ENCODE measurements at places on chromosomes 1 and 21.

GRCh38 chr1:3894626-3895278, 5.3 kb downstream of the C1orf174 start:
- DNase-seq, result no peak

GRCh38 chr1:241473026-241473425, 46.5 kb downstream of the FH start:
- no peak for DNase-seq

GRCh38 chr1:14607295-14607694, 8.8 kb downstream of the KAZN start:
- no peak for DNase-seq

GRCh38 chr1:112544751-112545150, 36.0 kb downstream of the WNT2B start:
- no peak for DNase-seq

GRCh38 chr1:118028267-118028666, 98.7 kb downstream of the WDR3 start:
- no peak for DNase-seq

DNA sequence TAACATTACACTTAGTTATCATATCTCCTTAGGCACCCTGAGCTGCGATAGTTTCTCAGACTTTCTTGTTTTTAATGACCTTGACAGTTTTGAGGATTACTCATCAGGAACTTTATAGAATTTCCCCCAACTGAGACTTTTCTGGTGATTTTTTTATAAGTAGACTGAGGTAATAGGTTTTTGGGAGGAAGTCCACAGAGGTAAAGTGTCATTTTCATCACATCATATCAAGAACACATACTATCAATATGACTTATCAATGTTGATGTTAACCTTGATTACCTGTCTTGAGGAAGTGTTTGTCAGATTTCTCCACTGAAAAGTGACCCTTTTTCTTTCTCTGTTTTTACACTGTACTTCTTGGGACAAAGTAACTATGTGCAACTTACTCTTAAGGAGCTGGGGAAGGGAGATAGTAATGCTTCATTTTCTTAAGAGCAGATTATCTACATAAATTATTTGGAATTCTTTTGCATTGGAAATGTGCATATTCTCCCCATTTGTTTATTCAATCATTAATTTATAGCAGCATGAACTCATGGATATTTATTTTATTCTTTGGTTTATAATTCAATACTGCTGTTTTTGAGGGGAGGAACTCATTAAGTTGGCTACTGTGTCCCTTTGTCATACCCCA, 72.8 kb upstream of the HSD17B7 start:
- no peak for DNase-seq

- DNase-seq, result no peak
Measured at GRCh38 chr1:147611021-147611426, 59.3 kb downstream of the ACP6 start.

DNA sequence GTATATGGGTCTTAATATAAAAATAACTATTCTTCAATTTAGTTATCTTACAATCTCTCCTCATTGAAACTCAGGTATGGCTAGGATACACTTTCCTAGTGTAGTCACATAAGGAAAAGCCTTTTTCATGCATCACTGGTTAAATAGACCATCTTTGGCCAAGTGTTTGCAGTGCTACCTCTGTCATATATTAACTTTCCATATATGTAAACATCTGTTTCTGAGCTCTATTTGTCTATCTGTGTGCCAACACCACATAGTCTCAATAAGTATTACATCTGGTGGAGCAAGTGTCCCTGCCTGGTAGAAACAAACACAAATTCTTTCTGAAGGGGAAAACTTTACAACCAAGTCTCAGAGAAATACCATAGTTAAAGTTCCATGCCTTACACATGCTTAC, 134.6 kb downstream of the TSEN15 start:
- no peak for DNase-seq

DNA sequence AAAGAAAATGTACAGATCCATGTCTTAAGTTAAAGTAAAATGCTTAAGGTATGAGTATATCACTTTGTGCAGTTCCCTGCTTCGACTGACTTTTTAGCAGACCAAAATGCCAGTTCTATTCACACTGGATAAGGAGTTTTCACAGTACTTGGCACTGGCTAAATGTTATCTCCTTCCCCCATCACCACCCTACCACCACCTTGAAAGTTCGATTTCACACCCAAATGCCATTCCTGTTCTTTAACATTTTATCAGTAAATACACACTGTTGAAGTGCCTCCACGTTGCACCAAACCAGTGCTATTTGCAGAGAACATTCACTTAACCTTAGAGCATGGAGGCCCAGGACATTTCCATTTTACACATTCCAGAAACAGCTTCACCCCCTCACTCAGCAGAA, 100.0 kb downstream of the URB2 start:
- DNase-seq, result no peak

GRCh38 chr1:6298530-6298929, 37.6 kb upstream of the GPR153 start:
- no peak for DNase-seq

DNA sequence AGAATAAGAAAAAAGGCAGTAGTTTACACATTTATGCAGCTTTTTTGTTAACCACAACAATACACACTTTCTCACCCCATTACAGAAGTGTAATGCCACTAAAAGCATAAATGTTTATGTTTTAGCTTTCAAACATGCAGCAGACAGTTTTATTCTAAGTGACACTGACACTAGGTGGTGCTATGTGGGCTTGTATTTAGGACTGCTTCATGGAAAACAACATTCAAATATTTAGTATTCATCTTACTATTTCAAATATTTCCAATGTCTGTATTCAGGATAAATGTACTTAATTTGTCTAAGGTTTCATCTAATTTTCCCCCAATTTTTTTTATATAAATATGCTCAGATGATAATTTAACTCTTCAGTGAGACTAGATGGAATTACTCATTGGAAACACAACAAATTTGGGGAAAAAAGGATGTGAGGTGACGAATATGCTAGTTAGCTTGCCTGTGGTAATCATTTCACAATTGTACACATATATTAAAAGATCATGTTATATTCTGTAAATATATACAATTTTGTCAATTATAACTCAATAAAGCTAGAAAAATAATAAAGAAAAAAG, 71.4 kb downstream of the USP1 start:
- DNase-seq, result no peak

GRCh38 chr1:85952460-85952859, 204.1 kb downstream of the COL24A1 start:
- DNase-seq, result no peak

Data from activated gamma-delta T cell (primary cell).